ENCODE measurements at places on chromosomes 1 and 21.

- DNase-seq: no peak
These were observed 95.6 kb upstream of the KCNK1 start for GRCh38 chr1:233518344-233518743.

GRCh38 chr1:53930932-53931331 lies 14.6 kb downstream of the IFT25 start:
- no peak for DNase-seq

DNA sequence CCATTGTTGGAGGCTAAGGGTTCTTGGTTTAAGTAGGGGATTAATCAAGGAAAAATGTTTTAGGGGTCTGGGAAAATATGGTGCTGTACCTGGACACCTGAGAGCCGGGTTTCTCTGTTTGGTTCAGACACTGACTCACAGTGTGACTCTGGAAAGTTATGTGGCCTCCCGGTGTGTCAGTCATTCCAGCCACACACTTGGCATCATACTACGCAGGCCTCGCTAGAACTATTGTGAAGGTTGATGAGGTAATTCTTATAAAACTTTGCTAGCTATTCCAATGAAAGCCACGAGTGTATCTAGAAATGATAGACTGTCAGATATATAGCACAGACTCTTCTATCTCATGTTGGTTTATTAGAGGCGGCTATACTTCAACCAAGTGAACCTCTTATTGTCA lies 4.8 kb upstream of the CAMSAP2 start:
- no peak for DNase-seq

DNA sequence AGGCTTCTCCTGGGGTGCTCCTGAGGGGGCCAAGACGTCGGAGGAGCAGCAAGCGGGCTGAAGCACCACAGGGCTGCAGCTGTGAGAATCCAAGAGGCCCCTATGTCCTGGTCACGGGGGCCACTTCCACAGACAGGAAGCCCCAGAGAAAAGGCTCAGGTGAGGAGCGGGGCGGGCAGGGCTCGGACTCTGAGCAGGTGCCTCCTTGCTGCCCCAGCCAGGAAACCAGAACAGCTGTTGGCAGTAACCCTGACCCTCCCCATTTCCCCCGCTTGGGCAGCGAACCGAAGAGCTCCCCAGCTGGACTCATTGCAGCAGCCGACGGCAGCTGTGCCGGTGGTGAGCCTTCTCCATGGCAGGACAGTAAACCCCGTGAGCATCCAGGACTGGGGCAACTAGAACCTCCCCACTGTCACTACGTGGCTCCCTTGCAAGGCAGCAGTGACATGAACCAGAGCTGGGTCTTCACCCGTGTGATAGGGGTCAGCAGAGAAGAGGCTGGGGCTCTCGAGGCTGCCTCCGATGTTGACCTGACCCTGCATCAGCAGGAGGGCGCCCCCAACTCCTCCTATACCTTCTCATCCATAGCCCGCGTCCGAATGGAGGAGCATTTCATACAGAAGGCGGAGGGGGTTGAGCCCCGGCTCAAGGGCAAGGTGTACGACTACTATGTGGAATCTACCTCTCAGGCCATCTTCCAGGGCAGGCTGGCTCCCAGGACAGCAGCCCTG lies 625 bp downstream of the KLHDC7A start:
- no peak for DNase-seq

GRCh38 chr1:29743264-29743663 lies 506.9 kb downstream of the PTPRU start:
- DNase-seq: no peak

GRCh38 chr1:119713039-119713748 lies 1.5 kb downstream of the PHGDH start:
- no peak for DNase-seq

GRCh38 chr1:41038110-41038509 lies 16.6 kb upstream of the SLFNL1 start:
- DNase-seq: no peak

DNA sequence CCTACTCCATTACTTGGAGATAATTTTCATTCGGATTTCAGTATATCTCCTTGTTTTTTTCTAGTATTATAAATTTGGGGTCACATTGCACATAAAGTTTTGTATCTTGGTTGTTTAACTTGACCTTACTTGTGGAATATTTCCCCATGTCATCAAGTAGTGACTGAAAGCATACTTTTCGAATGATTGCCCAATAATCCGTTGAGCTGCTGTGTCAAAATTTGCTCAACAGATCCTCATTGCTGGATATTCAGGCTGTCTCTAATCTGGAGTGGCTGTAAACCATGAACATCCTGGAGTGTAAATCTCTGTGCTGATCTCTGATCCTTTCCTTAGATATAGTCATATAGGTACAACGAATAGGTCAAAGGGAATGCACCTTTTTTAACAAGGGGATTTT lies 4.9 kb downstream of the NIPAL3 start:
- DNase-seq: no peak

DNA sequence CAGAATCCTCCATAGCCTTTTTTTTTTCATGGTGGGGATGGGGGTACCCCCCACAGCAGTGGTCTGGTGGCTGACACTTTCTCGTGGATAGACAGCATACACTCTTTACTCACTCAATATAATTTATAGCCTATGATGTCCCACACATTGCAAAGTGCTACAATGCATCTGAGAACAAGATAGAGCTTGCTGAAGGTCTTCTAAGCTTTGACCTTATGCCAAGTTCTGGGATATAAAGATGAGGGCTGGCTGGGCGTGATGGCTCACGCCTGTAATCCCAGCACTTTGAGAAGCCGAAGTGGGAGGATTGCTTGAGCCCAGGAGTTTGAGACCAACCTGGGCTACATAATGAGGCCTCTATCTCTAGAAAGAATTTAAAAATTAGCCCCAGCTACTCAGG lies 78.0 kb downstream of the MPZL1 start:
- DNase-seq: no peak

DNA sequence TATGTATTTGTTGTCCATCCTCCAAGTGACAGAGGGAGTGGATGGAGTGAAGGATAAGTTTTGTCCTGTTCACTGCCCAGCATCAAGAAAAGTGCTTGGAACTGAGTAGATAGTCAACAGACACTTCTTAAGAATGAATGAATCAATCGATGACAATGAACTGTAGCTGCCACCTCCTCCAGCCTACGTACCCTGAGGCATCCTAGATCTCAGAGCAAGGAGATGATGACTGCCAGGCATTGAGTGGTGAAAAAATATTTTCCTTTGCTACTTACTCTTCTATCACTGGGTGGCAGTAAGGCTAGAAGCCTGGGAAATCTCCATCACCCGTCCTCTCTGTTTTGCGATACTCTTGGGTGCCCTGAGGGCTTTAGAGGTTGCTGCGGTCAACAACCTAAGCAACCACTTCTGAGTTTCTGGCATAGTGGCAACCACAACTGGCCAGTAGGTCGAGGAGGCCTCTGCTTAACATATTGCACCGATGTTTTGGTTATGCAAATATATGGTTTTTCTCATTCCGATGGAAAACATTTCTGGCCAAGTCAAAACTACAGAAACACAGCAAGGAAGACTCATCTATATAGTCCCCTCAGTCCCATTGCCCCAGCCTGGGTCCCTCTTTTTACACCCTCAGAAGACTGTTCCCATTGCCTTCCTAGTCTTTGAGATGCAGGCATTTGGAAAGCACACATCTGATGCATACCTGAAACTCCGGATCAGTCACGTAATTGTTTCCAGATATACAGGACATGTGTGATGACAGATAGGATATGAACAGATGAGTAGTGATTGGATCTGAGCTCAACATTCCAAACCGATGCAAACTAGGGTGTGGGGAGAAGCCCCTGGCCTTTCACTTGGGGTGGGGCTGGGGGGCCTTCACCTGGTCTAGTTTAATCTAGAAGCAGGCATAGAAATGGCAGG lies 136.8 kb downstream of the RUNX1 start:
- no peak for DNase-seq

GRCh38 chr1:172135076-172135672 lies 285.3 kb upstream of the C1orf105 start:
- no peak for DNase-seq

DNA sequence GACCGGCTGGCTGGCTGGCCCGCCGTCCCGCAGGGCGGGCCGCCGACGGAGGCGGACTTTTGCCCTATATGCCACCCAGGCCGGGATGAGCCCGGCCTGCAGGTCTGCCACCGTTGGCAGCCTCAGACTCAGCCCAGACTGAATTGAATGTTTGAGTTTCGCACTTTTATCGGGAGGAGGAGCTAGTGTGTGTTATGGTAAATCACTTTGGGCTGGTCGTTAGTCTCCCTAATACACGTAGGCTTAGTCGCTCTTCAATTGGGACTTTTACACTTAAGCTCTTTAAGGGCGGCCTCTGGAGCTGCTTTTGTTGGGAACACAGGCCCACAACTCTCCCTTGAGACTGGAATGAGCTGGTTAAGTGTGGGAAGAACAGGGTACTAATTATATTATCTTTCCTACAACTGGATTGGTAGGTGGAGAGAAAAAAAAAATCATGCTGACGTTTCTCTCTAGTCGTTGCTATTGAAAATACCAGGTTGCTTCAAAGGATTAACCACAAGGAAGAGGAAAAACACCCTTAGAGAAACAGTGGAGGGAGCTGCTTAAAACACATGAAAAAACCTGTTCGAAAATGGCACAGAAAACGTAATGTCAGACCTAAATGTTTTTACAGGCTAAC lies 1.4 kb upstream of the IRF2BP2 start:
- no peak for DNase-seq

DNA sequence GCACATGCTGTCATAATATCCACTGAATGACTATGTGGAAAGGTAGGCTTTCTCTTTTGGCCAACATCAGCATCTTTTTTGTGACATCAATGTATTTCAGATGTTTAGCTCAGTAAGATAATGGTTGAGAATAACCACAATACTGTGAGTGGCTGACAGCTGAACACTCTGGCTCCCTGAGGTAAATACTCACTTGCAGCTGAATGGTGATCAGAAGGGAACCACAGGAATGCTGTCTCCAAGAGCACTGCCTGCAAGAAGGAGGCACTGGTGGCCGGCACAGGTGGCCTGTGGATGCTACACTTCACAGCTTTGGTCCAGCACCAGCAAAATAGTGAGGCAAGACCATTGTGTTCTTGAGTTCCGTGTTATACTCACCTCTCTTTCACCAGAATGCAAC lies 118.7 kb upstream of the PPM1J start:
- DNase-seq: no peak

DNA sequence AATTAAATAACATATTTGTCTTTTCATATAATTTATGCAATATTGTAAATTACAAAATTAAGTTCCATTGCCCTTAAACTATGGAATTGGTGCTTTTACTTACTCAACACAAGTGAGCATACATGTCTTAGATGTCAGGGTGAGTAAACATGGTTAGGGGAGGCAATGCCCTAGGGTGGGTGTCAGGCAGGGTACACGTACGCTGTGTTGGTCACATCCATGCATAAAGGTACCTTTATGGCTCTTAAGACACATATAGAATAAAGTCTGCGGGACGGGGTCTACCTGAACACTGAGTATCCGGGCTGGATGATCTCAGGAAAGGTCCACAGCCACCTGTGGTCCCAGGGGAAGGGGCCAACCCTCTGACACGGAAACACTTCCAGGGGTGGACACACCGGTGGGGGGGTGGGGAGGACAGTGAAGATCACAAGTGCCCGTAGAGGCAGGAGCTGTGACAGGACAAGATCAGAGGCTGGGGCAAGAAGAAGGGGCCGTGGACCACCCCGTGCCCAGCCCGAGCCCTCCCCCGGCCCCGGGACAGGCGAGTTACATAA lies 720 bp downstream of the LIN9 start:
- no peak for DNase-seq

- DNase-seq: no peak
These were observed 594.7 kb upstream of the CAMK1G start for GRCh38 chr1:208988811-208989222.

DNA sequence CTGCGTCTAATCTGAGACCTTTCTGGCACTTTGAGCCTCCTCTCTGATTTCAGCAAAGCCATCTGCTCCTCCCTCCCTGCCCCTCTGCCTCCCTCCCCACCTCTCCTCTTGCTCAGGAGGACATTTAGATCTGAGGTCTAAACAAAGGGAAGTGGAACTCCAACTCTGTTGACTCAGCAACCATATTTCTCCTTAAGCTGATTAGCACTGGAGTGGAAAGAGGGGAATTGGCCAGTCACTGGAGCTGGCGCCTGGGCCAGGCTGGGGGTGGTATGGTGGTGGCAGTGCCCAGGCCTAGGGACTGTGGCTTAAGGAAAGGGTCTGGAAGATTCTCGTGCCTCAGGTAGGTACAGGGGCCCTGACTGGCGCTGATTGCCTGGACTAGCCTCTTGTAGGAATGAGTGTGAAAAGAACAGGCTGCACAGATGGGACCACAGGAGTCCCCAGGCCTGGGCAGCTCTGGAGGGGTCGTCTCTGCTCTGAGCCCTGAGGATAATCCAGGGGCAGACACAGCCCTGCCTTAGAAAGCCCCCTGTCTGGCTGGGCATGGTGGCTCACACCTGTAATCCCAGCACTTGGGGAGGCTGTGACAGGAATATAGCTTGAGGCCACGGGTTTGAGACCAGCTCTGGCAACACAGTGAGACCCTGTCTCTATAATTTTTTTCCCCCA lies 11.9 kb downstream of the SH2D2A start:
- no peak for DNase-seq

DNA sequence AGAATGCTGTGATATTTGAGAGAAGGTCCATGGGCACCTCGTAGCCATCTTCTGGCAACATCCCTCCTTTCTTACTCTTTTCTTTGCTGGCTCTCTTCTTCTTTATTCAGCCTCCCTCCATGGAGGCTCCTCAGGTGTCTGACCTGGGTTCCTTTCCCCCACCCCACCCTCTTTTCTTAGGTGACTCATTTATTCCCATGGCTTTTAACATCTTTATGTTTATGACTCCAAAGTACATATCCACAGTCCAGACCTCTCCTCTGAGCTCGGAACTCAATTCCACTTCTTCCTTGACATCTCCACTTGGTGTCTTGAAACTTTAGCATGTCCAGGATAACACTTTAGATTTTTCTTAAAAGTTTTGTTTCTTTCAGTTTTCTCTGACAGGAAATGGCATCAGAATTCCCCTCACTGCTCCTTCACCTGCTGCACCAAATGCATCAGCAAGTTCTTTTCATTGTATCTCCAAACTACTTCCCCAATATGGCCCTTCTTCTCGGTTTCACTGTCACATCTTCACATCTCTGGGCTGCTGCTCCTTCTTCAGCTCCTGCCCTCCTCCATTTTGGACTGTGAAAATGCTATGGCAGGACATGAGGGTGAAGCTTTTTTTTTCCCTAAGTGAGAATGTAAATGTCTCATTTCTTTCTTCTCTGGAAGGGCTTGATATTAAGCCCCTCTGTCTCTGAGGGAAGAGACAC lies 95.9 kb downstream of the GIPC2 start:
- DNase-seq: no peak

- no peak for DNase-seq
These were observed 191.9 kb upstream of the LMO4 start for GRCh38 chr1:87136607-87137341.

DNA sequence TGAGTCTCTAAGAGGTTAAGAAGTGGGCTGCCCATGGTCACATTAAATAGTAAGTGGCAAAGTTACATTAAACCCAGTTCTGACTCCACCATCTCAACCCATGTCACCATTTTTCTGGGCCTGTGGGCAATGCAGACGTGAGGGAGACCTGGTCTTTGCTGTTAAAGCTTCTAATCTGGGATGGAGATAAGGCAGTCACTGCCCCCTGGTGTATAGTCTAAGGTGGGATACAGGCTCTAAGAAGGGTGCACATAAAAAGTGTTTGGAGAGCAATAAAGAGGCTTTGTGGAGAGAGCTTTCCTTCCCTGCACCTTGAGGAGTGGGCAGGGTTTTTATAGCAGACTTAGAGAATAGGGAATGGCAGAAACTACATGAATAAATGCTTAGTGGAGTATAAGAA lies 141.3 kb downstream of the ROR1 start:
- DNase-seq: no peak

GRCh38 chr1:65626003-65626402 lies 166.7 kb upstream of the PDE4B start:
- no peak for DNase-seq

- DNase-seq: no peak
These were observed 9.7 kb upstream of the AGO1 start for GRCh38 chr1:35873243-35873750.

Measured in activated naive CD4-positive, alpha-beta T cell (primary cell).